ENCODE measurements at places on chromosomes 11 and 22. TPM values are rescaled to one million over a fixed set of nuclear protein-coding genes. Genes with fewer than 3 reads are reported as not detected.

CHRNA10 gene
- total RNA-seq = 2.0 TPM

RASSF10 gene
- 0.67 TPM for total RNA-seq

SYCE3 gene
- total RNA-seq = not detected

ADAMTS15 gene
- 2.3 TPM for total RNA-seq

TRAF6 gene
- 20.6 TPM for total RNA-seq

DRG1 gene
- total RNA-seq = 98.8 TPM

KCNK4 gene
- total RNA-seq = not detected

Data from vein endothelial cell (primary cell).